ENCODE measurements at places on chromosomes 7 and 10. TPM values are rescaled to one million over a fixed set of nuclear protein-coding genes. Genes with fewer than 3 reads are reported as not detected.

DNA sequence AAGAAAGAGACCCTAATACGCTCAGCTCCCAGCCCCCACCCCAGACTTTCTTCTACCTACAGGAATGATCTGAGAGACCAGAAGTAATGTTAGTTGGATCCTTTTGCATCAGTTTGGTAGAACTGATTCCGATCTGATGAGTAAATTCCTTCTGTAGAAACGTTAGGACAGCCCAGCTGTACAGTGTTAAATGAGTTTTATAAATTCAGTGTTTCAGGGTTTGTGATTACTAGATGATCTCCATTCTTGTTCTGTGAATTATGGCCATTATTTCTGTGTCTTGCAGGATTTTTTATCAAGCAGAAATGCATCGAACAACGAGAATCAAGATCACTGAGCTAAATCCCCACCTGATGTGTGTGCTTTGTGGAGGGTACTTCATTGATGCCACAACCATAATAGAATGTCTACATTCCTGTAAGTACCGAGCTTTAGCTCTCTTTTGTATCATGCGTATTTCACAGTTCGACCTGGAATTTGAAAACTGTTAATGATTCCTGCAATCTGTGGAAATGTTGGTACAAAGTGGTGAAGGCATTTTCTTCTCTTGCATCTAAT lies 5.3 kb downstream of the BMI1 start:
- peak overlapping the region; percentile 87 for H3K27ac ChIP-seq
- peaks cover 43% of the 10 kb centered on the region for H3K4me1 ChIP-seq
- no peak for DNase-seq
- peaks cover 34% of the 10 kb centered on the region for H3K27me3 ChIP-seq

DNA sequence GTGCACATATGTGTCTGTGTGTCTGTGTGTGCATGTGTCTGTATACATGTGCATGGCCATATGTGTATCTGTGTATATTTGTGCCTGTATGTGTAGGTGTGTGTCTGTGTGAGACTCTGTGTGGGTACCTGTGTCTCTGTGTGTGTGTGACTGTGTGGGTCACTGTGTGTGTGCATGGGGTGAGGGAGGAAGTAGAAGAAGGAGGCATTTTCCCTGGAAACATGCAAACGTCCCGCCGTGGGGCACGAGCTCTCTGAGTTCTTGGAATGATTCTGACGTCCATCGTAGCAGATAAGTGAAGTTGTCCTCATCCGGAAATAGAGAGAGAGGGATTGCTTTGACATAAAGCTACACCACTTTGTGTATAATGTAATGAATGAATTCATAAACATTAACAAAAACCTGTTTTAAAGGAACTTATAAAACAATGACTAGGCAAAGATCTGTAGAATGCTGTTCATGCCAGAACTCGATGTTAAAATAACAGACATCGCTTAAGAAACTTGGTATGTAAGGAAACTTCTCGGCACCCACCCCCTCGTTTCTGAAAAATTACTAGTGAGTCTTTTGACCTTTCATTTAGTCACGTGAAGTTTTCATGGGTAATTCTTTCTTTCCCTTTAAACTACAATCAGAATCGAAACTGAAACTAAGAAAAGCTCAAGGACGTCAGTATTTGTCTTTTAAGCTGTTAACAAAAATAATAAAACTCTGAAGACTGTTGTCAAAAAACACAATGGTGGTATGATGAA lies 43.6 kb upstream of the KLF6 start:
- peaks cover 20% of the 10 kb centered on the region for H3K4me1 ChIP-seq
- no peak for DNase-seq
- no peaks in the 10 kb centered on the region for H3K36me3 ChIP-seq
- H3K27me3 ChIP-seq: no peaks in the 10 kb centered on the region
- H3K4me3 ChIP-seq: peak overlapping the region; percentile 83
- H3K27ac ChIP-seq: peak overlapping the region; percentile 88

GRCh38 chr10:28691187-28691694 lies 13.9 kb downstream of the BAMBI start:
- H3K36me3 ChIP-seq: no peaks in the 10 kb centered on the region
- H3K4me1 ChIP-seq: no peaks in the 10 kb centered on the region
- H3K27ac ChIP-seq: no peak overlapping the region
- DNase-seq: no peak

DNA sequence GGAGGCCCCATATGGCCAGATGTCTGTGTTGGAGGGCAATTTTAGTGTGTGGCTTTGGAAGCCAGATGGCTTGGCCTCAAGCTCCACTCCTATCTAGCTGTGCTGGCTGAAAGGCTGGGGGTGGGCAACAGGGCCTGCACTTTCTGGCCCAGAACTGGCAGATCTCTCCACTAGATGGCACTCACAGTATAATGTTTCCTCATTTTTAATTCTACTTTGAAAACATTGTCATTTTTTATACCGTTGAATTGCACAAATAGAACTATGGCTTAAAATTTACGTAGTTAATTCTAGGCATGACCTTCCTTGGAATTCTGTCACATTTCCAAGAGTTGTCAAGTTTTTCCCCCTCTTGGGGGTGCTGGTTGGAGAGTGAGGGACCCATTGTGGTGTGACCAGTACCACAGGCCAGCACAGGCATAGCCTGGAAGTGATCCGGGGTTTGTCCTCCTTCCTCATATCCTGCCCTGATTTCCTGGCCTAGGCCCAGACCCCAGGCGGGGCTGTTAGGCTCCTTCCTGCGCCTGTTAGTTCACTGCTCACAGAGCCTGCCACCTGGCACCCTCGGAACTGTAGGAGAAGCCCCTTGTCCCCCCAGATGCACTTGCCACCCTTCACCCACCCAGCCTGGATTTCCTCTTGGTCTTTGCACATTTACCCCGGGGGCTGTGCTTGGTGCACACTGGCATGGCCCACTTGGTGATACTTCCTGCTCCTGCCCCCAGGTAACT lies 52.8 kb downstream of the ARHGAP22 start:
- no peaks in the 10 kb centered on the region for H3K27me3 ChIP-seq
- peaks cover 3% of the 10 kb centered on the region for H3K4me1 ChIP-seq
- DNase-seq: no peak
- no peak overlapping the region for H3K27ac ChIP-seq

- no peaks in the 10 kb centered on the region for H3K4me1 ChIP-seq
- no peak overlapping the region for H3K4me3 ChIP-seq
- H3K27ac ChIP-seq: no peak overlapping the region
These were observed 60.0 kb upstream of the KLF14 start for GRCh38 chr7:130793855-130794618.

- H3K36me3 ChIP-seq: no peaks in the 10 kb centered on the region
- H3K4me3 ChIP-seq: peak overlapping the region; percentile 48
- peak overlapping the region; percentile 22 for H3K27ac ChIP-seq
- peaks cover 35% of the 10 kb centered on the region for H3K4me1 ChIP-seq
These were observed 184.5 kb downstream of the GATA3 start for GRCh38 chr10:8238986-8239385.

ANKRD30A gene
- total RNA-seq: not detected

DNA sequence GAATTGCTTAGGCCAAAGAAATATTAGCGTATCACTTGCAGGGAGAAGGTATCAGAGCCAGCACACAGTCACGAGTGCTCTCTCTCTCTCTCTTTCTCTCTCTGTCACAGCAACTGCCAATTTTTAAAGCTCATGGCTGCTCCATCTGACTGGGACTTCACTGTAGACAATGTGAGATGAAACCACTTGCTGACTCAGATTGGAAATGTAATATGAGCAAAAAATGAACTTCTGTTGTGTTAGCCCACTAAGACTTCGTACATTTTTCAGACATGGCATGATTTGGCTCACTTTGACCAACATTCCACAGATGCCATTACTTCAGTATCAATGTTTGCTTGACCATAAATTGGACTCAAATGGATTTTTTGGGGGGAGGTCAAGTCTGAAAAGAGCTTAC lies 68.1 kb downstream of the DGKB start:
- DNase-seq: no peak
- no peaks in the 10 kb centered on the region for H3K4me1 ChIP-seq
- H3K36me3 ChIP-seq: no peaks in the 10 kb centered on the region
- no peak overlapping the region for H3K27ac ChIP-seq
- H3K27me3 ChIP-seq: no peaks in the 10 kb centered on the region
